ENCODE measurements at places on chromosomes 4 and X. TPM values are rescaled to one million over a fixed set of nuclear protein-coding genes. Genes with fewer than 3 reads are reported as not detected.

The BMPR1B gene
- polyA plus RNA-seq = 25.3 TPM

The MAGEE1 gene
- 6.3 TPM for polyA plus RNA-seq

DNA sequence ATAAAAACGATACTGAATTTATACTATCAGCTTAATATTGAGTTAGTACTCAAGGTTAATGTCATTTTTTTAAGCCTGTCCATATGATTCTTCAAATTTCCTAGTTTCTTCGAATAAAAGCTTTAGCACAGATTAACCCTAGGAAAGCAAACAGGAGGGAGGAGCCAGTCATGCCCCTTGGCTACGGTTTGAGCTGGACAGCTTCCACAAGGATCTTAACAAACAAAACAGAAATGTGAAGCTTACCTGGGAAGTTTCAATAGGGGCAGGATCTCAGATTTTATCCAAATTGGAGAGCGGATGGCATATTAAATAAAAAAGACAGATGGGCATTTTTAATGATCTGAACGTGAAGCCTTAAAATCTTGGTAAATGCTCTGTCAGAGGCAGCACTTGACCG is 2.3 kb downstream of the NWD2 start:
- no peak for DNase-seq

GRCh38 chr4:11134705-11135104 is 294.0 kb downstream of the HS3ST1 start:
- DNase-seq = no peak

DNA sequence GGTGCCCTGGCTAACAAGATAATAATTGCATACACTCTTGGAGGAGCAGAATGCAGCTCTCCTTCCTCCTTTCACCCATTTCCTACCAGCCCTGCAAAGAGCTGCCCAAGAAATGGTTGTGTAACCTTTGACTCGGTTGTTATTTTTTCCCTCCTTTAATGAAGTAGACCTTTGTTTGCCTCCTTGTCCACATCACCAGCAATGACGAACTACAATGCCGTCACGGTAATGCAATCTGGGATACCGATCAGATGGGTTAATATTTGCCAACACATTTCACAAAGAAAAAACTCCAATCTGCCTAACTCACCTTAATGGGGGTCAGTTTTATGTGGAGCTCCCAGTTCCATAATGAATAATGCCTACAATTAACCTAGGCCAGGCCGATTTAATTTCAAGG is 32.0 kb downstream of the GPRIN3 start:
- DNase-seq = no peak

DNA sequence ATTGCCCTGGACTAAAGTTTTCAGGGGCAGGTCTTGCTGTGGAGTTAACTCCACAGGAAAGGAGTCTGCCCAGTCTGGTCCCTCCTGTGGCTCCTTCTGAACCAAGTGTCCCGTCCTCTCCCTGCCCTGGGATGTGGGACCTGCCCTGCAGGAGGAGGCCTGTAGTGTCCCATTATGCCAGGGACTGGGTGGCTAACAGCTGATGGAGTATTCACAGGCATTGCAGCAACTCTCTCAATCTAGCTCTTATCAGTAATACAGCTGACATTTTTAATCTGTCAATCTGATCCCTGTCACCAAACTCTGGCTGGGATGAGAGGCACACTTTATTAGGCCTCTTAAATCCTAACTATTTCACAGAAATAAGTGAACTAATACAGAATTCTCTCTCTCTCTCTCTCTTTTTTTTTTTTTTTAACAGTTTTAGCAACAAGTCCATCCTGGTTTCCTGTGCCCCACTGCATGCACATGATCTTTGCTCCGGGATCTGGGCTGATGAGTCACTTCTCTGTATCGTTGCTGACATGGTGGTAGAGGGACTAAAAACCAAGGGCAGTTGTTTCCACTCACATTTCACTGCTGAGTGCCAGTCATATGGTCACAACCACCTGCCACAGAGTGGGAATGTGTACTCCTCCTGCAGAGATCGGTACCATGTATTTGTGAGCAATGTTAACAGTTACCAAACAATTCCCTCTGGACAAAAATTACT is 39.1 kb downstream of the HAND2 start:
- DNase-seq = no peak

DNA sequence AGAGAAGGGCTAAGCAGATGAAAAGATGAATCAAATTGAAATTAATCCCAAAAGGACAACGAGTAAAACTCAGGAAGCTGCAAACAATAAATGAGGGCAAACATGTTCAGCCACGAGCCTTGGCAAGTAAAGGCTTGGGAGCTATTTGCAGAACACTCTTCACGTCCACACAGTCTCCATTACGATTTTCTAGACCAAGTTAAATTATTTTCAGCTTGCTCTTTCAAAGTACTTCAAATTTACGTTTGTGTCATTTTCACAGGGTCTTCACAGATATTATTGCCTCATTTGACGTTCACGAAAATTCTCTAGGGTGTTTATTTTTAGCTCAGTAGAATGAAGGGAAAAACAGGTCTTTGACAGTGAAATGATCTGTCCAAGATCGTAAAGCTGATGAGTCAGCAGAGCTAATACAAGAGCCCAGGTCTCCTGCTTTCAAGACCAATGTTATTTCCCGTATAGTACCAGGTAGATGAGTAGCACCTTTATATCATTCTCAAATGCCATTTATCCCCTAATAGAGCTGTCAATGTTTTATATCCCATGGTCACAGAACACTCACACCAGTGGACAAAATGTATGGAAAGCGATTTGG is 20.9 kb downstream of the KLB start:
- DNase-seq = no peak
